ENCODE measurements at places on chromosomes 1 and 21. TPM values are rescaled to one million over a fixed set of nuclear protein-coding genes. Genes with fewer than 3 reads are reported as not detected.

OR2T29 gene
- not detected for total RNA-seq

SPRR2A gene
- not detected for total RNA-seq

PLA2G2F gene
- total RNA-seq, result not detected

HCN3 gene
- 0.32 TPM for total RNA-seq

LYPD8 gene
- not detected for total RNA-seq

CELF3 gene
- not detected for total RNA-seq

PLA2G2D gene
- not detected for total RNA-seq

TDRKH gene
- 9.1 TPM for total RNA-seq

TSPAN2 gene
- 3.6 TPM for total RNA-seq

ATP6V0B gene
- 124 TPM for total RNA-seq

LRRC7 gene
- not detected for total RNA-seq

GJB5 gene
- total RNA-seq, result not detected

KCNE2 gene
- not detected for total RNA-seq

PIAS3 gene
- 4.1 TPM for total RNA-seq
